Stimulated activated CD8-positive, alpha-beta memory T cell treated with anti-CD3 and anti-CD28 coated beads, Interleukin-15, amount 100 ng/mL, for 4 hours (primary cell): ENCODE measurements at places on chromosomes 1 and 21.

- DNase-seq, result no peak
These were observed 14.4 kb downstream of the CDK18 start for GRCh38 chr1:205518661-205519540.

DNA sequence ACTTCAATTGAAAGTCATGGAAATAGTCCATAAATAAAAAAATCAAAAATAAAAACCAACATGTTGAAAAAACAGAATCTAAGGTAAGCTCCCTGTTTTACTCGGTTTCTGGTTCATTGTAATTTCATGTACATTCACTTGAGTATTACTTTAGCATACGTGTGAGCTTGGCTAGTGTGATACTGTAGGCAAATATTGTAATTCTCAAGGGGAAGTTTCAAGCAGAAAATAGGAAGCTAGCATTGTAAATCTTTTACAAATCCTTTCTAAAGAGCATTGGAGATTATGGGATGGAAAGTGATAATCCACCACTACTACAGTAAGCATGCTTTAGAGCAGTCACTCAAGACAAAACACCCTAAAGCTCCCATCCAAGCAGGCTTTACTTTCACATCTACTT lies 3.3 kb upstream of the LPAR3 start:
- no peak for DNase-seq

DNA sequence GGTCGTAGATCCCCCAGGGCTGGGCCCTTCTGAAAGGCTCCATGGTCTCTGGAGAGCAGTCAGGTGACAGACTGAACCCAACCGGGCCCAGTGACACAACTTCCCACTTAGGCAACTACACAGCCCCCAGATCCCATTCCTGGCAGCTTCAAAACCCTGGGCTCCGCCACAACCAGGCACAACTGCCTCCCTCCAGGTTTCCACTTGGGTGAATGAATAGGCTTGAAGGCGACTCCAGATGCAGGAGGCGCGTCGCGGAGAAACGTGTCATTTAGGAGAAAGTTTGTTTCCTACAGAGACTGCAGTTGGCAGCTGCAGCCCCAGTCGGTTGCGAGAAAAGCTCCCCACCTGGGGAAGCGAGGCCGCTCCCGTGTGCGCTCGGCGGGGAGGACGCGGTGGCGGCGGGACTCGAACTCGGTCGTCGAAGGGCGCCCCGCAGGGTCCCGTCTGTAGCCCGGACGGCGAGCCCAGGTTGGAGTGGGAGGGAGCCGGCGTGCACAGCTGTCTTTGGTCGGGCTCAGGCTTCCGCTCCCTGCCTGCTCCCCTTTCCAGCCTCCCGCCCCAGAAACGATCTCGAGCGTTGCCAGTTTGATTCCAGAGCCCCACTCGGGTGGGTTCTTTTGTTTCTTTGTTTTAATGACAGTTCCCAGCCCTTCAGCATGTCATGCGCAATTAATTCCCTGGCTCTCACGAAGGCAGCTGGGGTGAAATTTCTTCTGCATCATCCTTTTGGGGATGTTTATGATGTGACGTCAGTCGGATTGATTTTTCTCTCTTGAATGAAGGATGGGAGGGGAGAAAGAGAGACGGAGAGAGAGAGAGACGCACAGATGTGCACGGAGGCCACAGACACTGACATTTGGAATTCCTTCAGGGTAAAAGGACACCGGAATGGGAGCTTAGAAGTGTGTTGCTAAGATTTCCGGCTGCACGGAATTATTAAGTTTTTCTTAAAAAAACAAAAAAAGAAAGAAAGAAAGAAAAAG lies 862 bp upstream of the SGIP1 start:
- DNase-seq, result no peak

DNA sequence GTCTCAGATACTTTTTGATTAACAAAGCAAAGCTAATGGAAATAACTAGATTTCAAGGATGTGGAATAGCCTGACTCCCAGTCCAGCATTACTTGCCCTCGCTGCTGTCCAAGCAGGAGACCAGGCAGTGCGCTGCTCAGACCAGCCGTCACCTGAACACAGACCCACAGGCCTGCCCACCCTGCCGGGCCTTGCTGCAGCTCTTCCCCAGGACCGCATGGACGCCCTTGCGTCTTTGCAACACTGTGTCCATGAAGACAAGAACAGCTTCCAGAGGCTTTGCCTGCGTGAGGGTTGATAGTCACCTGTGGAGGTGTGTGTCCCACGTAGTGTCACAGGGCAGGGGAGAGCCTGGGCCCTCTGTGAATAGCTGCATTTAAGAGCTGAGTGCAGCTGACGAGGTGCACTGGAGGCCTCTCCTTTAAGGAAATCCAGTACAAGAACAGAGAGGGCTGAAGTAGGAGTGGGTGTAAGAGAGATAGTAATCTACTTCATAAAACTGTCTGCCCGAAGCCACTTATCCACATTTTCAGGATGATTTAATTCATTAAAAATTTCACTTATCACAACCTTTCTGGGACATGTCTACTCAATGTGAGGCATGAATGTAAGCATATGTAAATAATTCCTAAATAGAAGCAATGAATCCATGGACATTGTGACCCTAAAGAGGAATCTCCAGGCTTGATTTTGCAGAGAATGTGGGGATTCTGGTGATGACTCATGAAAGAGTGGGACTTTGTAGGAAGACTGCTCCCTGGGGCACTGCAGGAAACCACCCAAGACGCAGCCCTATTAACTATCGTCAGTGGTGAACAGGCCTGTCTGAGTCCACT lies 176.2 kb upstream of the RAB4A start:
- DNase-seq, result no peak

DNA sequence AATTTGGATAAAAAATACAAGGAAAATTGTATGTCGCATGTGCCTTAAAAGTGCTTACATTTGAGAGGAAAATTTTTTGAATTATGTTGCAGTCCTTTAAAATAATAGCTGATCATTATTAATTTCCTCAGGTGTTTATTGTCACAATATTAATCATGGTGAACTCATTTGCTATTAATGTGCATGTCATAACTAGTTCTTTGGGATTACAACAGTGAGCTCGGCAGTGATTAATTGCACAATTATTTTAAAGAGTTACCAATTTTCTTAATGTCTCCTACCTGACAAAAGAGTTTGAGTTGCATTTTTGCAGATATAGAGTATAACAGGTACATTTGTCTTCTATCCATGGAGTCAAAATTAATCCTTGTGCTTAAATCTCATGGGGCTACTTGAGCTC lies 854.3 kb downstream of the BRINP3 start:
- no peak for DNase-seq

DNA sequence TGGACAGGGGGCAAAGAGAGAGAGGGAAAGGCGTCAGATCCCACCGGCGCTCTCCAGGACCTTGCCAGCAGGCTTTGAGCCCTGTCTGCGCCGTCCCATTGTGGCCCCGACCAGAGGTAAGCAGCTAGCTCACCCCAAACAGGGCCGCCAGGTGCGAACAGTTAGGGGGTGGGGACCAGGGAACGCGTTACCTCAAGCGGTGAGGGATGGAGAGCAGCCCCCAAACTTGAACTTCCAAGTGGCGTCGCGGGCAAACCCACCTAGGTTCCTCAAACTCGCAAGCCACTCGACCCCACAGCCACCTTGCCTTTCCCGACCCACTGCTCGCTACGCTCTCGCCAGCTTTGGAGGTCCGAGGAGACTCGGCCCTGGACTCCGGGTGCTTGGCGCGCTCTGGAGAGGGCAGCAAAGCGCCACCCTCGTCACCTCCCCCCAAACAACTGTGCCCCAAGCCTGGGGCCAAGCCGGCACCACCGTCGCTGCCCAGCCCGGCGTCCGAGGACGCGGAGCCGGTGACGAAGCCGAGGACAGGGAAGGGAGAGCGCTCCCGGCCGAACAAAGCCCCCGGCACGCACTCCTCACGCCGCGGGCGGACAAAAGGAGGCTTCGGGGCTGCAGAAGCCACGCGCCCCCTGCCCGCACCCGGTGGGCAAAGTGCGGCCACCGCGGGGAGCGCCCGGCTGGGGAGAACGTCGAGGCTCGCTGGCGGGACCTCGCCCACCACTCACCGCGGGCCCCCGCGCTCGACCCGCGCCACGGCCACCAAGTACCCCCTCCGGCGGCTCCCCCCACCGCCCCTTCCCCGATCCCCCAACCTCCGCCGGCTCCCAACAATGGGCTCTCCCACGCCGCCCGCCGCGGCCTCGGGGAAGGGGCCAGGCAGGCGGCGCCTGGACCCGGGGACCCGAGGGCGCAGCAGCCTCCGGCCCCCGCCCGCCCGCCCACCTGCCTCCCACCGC lies 976 bp downstream of the SSBP3 start:
- no peak for DNase-seq

- DNase-seq, result no peak
These were observed 9.1 kb upstream of the PCNX2 start for GRCh38 chr1:233304489-233305102.

GRCh38 chr1:183493540-183494245 lies 21.4 kb downstream of the SMG7 start:
- DNase-seq, result no peak

DNA sequence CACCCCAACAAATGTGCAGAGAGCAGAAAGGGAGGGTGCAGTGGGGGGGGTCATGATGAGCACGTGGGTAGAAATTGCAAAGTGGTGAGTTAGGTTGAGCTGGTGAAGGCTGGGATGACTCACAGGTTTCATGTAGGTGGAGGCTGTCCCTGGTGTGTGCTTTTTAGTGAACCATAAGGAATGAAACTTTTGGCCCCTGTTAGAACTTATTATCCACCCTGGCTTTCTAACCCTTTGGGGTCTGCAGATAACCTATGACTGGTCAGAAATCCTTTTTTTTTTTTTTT lies 46.9 kb downstream of the DOP1B start:
- DNase-seq, result peak; percentile 24

DNA sequence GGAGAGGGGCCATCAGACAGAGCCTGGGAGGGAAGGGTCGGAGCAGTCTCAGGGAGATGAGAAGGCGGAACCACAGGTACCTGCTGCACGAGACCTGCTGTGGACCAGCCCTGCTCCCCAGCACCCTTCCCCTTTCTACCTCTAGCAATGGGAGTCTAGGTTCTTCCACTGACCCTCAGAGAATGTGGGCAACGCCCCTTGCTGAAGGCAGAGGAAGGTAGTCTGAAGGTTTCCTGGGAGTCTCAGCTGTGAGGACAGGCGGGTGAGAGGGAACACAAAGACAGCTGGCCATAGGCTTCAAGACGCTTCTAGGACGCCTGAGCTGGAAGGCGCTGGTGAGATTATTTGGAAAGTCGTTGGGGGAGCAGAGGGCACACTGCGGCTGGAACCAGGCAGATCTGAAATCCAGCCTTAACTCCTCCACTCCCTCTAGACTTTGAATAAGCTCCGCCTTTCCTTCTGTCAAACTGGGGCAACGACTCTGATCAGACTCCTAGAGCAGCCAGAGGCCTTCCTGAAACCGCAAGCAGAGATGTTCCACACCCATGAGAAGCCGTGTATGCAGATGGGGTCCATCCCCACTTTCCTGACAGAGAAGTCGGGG lies 18.1 kb downstream of the SLC45A3 start:
- no peak for DNase-seq
